NCI-H524 treated with DMSO at 0.1 percent for 48 hours (cell line): ENCODE measurements at places on chromosomes 11 and 22.

GRCh38 chr11:93783362-93783761, 720 bp upstream of the MED17 start:
- no peak for DNase-seq

DNA sequence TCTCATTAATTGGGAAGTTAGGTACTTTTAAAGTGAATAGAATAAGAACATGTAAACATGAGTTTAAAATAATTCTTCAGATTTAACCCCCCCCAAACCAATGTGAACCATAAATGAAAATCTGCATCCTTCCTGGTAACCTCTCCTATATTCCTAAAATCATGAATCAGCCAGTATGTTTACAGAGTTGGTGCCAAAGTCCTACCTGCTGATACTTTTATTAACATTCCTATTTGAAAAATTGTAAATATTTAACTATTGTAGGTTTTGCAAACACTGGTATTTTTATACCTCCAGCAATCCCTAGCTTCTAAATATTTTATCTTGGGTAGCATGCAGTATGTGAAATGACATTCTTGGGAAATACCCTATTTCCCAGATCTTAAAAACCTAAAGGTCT, 278.2 kb downstream of the RAB38 start:
- no peak for DNase-seq

- DNase-seq, result no peak
These were observed 283.3 kb downstream of the CADM1 start for GRCh38 chr11:115220911-115221310.

GRCh38 chr22:45717789-45718188, 46.2 kb downstream of the ATXN10 start:
- DNase-seq, result no peak

- no peak for DNase-seq
These were observed 64.2 kb upstream of the ADA2 start for GRCh38 chr22:17283423-17283822.

DNA sequence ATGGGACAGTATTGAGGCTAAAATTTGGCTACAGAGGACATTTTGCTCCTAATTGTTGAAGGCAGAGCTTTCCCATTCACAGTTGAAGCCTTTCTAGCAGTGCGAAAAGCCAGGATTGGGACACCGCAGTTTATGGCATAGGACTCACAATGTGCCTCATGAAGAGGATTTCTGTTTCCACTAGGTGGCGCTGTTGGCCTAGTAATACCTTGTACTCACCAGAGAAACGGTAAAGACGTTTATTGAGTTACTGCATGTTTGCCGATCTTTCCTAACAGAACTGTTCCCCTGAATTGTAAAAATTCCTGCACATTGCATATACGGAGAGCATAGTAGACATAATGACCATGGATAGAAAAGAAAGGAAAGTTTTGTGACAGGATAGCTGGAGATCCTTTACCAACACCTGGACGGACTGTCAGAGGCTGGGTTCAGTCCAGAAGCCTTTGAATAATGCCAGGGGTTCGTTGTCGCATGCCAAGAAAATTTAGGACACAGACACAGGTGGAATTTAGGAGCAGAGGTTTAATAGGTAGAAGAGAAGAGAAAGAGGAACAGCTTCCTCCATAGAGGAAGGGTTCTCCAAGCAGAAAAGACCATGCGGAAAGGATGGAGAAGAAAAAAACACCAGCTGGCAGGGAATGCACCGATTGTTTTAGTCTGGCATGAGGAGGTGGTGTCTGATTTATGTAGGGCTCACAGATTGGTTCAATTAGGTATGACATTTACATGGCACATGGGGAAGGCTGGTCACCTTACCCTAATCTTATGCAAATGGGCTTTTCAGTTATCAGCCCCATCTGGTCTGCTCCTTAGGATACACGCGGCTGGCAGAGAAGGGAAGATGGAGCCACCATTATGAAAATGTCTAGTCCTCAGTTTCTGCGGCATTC, 10.8 kb upstream of the OR51D1 start:
- DNase-seq, result peak; percentile 89

GRCh38 chr22:43931771-43932170, 8.2 kb downstream of the PNPLA3 start:
- no peak for DNase-seq

DNA sequence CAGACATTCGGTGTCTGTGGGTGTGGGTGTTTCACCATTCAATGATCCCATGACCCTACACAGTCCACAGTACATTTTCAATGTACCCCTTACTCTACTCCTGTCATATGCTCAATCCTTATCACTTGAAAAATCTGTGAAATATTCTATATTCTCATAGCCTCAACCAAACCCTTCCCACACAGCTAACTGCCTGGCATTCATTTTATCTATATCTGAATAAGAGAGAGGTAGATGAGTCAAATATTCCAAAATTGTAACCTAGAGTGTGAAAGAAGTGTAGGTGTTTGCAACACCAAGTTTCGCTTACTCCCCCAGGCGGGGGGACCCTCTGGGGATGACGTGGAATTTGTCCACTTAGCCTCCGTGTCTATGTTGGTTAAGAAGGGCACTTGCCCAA, 354.8 kb downstream of the ETS1 start:
- DNase-seq, result no peak

DNA sequence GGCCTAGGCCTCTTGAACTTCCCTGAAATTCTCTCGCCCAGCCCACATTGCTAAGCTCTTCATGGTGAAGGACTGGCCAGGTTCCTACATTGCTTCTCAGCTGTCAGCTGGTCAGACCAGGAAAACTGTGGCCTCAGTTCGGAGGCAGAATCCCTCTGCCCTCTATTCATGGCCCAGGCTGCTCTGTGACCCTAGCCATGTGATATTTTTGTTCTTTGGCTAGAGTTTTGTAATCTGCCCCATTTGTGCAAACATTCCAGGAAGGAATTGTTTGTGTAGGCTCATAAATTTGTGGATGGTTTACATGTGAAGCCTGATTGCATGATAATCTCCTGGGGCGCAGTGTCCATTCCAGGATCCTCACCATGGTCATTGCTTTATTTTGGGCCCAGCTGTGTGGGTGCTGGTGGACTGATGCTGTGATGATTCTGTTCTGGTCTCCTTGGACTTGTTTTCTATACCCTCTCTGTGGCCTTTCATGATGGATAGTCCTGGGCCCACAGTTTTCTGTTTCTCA, 149.1 kb upstream of the E2F8 start:
- DNase-seq, result no peak

DNA sequence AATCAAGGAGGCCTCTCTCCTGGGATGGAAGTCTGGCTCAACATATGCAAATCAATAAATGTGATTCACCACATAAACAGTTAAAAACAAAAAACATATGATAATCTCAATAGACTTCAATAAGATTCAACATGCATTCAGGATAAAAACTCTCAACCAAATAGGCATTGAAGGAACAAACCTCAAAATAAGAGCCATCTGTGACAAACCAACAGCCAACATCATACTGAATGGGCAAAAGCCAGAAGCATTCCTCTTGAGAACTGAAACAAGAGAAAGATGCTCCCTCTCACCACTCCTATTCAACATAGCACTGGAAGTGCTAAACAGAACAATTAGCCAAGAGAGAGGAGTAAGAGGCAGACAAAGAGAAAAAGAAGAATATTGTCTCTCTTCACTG, 54.0 kb upstream of the SEZ6L start:
- DNase-seq, result no peak

- no peak for DNase-seq
These were observed 688.7 kb downstream of the ETS1 start for GRCh38 chr11:127898422-127899365.
